ENCODE measurements at places on chromosomes 5 and 9.

- no peak for DNase-seq
Measured at GRCh38 chr9:83066771-83067170, 3.8 kb upstream of the RASEF start.

GRCh38 chr5:108639366-108639765 is 108.3 kb upstream of the FER start:
- DNase-seq, result no peak

DNA sequence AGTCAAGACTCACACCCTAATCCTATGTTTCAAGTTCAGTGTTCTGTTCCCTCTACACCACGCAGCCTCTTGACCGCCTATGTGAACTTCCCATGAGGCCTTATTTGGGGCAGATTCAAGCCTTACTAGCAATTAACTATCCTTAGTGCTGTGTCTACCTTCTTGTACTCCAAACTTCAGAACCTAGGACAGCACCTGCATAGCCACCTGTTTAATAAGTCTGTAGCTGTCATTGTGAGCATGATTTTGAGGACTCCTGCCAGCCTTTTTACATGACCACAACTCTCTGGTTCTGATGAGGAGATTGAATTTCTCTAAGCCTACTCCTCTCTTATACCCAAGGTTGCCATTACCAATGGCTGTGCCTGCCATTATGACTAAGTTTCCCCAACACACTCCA is 50.8 kb upstream of the PCSK1 start:
- DNase-seq, result no peak

GRCh38 chr5:39566891-39567290 is 142.1 kb upstream of the DAB2 start:
- DNase-seq, result no peak

DNA sequence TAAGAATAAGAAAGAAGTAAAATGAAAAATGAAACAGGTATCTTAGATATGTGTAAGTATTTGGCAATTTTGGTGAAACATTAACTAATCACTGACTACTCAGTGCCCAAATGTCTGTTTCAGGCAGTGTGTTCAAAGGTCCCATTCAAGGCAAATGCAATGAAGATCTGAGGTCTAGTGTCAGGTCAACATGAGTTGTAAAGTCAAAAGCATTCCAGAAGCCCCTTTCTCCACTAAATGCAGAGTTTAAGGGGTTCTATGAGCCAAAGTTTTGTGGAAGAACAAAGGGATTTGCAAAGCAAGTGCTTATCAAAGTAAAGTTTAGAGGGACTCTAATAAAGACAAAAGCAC is 71.0 kb upstream of the GPBP1 start:
- no peak for DNase-seq

All from NCI-H1105 treated with DMSO at 0.1 percent for 48 hours (cell line).